Cerebellar nuclear complex (tissue), 1 donor: ENCODE measurements at places on chromosomes 4 and X.

DNA sequence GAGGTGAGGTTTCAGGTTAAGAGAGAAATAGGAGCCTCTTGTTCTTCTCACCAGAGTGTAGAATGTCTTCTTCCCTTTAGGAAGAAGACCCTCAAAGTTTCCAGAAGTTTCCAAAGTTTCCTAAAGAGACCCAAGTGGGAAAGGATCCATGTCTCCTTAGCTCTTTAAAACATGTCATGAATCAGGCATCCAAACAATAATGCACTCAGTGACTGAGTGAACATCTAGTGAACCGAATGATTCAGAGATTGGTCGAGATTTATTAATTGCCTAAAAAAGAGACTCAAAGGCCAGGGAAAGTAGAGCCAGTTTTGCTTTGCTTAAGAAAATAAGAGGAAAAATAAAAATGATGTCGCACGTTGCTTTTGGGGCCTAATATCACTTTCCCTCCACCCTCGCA, 29.4 kb downstream of the FGF5 start:
- DNase-seq, result no peak

GRCh38 chr4:62145276-62145675, 945.1 kb downstream of the ADGRL3 start:
- no peak for DNase-seq

- DNase-seq, result no peak
These were observed 1.9 kb downstream of the DHRSX start for GRCh38 chrX:2498781-2499302.

- no peak for DNase-seq
These were observed 117.9 kb upstream of the DCAF8L1 start for GRCh38 chrX:28099166-28099565.

DNA sequence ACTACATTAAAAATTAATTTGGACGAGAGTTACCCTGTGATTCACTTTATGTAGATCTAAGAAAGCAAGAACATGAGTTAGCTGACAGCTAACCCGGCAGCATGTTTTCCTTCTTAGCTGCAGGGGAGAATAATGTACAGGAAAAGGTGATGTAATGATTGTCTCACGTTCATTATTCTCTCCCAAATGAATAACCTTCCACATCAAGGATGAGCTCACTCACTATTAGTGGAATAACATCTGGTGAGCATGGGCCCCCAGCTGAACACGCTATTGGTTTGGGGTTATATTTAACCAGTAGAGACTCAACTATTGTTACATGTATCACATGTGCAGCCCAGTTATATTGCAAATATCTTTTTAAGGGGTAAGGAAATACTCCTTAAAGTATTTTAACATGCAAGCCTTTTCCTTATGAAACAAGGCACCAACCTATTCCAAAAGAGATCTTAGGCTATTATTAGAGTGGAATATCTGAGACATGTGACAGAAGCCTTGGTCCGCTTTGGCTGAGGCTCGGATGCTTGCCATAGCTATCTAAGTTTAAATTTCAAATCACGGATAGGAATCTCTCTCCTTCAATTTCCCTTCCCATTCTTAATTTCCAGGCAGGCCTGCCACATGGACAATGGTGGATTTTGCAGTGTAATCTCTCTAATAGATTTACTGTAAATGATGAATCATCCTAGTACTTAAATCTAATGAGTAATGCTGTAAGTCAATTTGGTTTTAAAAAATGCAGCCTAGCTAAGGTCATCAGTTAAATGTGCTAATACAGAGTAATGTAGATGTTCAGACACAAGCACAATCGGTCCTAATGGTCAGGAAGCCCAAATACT, 99.0 kb upstream of the OTUD4 start:
- DNase-seq, result no peak

DNA sequence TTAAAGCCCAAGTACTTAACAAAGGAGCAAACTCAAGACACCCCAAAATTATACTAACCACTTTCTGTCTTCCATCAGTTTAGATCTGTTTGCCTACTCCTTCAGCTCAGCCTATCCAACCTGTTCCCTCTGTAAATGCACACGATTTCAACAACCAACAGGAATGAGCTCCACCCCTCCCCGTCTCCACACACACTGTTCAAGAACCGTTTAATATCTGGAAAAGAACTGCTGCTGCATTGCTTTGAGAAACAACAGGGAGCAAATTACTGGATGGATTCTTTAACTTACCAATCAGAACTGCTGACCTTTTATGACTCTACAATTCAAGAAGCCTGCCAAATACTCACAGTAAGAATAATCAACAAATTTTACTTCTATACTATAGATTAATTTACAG, 87.0 kb downstream of the FBXW7 start:
- no peak for DNase-seq

DNA sequence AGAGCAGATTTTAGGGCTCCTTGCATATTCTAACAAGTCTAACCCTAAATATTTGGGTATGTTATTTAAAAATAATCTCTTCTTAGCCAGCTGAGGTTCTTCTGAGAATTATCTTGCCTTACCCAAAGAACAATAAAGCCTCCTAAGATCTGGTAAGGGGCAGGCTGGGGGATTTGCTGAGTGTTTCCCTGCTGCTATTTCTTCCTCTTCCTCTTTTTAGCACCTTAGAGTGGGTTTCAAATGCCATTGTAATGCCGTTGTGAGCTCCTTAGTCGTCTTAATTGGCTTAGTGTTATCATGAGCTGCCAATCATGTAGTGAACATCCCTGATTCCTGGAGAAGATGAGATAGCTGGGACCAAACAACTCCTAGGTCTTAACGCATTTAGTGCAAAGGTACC, 15.4 kb downstream of the STOX2 start:
- no peak for DNase-seq

DNA sequence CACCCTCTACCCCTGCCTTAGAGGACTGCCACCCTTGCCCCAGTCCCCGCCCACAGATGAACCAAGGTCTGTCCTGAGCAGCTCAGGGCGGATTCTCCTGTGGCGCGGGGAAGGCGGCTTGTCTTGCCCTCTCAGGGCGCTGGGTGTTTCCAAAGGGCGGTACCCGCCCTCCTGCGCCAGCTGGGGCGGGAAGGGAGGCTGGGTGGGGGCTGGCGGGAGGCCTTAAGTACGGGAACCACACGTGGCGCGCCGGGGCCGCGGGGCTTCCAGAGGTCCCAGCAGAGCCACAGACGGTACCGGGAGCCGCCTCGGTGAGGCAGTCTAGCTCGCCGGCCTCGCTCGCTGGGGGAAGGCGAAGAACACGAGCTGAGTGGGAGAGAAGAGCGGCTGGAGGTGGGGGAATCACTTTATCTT, 361.1 kb downstream of the MID1IP1 start:
- DNase-seq, result no peak

- DNase-seq, result no peak
These were observed 225.5 kb upstream of the JADE1 start for GRCh38 chr4:128583753-128584712.

- DNase-seq, result no peak
These were observed 44.6 kb upstream of the LEF1 start for GRCh38 chr4:108213308-108213707.

DNA sequence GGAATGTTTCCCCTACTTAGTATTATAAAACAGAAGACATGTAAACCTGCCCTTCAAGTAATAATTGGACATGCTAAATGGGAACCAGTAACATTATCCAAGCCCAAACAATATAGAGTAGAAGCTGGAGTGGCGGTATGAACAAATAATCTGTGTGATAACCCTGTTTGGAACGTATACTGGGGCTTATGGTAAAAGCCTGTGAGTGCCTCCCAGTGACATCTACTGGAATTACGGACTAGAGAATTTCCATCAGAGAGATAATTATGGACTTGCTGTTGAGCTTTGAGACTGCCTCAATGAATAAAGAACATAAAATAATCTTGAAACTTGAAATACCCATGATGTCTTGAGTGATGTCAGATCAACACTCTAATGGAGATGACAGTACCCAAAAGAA, 406.3 kb upstream of the GRIA3 start:
- no peak for DNase-seq

- DNase-seq, result no peak
These were observed 12.7 kb upstream of the HPF1 start for GRCh38 chr4:169770416-169770815.

DNA sequence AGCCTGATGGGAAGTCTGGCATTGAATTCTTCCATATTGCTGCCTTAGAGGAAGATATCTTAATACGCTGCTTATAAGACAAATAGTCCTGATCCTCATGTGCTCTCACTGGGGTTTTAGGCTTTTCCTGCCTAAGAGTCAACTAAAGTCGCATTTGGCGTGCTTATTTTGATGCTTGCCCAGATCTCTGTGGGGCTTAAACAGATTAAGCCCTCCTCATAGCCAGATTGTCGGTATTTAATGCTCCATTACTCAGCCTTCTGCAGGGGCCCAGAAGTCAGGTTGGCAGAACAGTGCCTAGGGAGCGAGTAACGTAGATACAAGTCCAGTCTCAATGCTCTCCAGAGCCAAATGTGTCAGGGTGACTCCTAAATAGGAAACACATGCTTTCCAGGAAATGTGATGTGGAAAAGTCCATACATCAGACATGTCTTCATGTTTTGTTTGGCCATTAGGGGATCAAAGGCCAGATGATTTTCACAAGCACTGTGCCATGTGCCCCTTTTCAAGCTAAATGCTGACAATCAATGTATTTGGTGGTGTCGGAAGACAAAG, 262.8 kb downstream of the PRDM5 start:
- no peak for DNase-seq

DNA sequence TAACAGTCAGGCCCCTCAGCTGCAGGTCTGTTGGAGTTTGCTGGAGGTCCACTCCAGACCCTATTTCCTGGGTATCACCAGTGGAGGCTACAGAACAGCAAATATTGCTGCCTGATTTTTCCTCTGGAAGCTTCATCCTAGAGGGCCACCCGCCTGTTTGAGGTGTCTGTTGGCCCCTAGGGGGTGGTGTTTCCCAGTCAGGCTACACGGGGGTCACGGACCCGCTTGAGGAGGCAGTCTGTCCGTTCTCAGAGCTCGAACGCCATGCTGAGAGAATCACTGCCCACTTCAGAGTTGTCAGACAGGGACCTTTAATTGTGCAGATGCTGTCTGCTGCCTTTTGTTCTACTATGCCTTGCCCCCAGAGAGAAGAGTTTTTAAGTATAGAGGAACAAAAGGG, 160.8 kb downstream of the DKK2 start:
- DNase-seq, result no peak

GRCh38 chr4:15197005-15197404, 194.7 kb downstream of the CPEB2 start:
- DNase-seq, result no peak

GRCh38 chr4:24190761-24191695, 301.2 kb upstream of the PPARGC1A start:
- DNase-seq, result no peak

DNA sequence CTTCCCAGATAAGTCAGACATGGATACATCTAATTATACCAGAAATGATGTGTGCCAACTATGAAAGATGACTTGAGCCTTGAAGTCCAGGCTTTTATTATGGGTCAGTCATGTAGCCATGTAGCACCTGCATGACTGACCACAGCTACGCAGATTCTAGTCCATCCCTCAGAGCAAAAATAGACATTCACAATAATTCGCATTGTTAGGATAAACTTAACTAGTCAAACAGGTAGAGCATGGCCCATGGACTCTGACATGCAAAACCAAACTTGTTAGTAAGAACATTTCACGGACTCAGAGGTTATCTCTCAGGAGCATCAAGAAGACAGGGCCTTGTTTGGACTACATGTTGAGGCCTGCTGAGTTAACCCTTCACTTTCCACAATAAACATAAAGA, 132.6 kb downstream of the PWWP3B start:
- DNase-seq, result no peak

- no peak for DNase-seq
These were observed 300.5 kb downstream of the TRIML1 start for GRCh38 chr4:188439641-188440311.

DNA sequence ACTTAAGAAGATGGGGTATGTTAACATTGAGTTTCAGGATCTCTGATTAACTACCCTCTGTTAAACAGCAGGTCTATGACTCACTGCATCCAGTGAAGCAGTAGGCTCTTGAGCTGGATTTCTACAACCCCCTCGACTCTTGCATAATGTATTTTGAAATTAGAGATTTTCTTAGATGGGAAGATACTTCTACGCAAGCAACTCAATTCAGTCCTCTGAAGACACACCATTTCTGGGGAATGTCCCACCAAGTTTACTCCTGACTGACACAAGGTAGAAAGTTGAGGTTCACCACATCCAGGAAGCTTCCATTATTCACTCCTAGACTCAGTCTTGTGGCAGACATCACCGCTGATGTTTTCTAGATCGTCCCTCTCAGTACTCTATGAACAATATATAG, 12.9 kb downstream of the PALLD start:
- no peak for DNase-seq

DNA sequence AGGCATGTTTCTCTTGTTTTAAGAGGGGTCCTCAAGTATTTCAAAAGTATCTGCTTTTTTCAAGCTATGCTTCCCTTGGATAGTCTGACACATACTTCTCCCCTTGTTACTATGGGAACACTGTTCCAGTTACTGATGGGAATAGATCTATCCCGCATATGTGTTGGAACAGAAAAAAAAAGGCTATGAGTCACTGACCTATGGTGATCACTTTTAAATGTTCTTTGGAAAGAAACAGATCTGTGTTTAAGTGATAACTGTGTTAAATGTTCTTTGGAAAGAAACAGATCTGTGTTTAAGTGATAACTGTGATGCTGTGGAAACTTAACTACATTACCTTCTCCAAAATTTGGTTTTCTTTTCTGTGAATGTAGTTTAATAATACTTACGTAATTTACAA, 303.2 kb downstream of the TEX13C start:
- DNase-seq, result no peak

GRCh38 chr4:187236209-187236890, 512.7 kb upstream of the FAT1 start:
- DNase-seq, result no peak

DNA sequence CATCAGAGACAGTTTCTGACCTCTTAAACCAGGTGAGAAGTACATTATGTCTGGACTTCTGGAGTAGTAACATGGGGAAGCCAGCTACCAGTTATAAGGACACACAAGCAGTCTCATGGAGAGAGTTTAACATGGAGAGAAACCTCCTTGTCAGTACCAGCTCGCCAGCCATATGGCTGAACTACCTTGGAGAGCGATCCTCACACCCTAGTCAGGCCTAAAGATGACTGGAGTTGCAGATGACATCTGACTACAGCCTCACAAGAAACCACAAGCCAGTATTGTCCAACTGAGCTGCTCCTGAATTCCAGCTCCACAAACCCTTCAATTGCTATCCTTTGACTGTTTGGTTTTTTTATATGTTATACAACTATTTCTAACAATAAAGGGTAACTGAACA, 49.8 kb downstream of the PDHA2 start:
- DNase-seq, result no peak

GRCh38 chr4:123849495-123849894, 452.9 kb downstream of the SPRY1 start:
- no peak for DNase-seq

DNA sequence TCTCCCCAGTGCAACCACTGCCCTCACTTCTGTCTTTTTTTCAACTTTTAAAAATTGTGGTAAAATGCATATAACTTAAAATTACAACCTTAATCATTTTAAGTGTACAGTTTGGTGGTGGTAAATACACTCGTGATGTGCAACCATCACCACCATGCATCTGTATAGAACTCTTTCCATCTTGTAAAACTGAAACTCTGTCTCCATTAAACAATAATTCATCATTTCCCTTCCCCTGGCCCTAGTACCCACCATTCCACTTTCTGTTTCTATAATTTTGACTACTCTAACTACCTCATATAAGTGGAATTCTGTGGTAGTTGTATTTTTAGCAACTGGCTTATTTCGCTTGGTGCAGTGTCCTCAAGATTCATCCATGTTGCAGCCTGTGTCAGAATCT, 6.8 kb upstream of the CTBP1 start:
- DNase-seq, result no peak

GRCh38 chr4:137794764-137795254, 262.5 kb upstream of the PCDH18 start:
- DNase-seq, result no peak
